ENCODE measurements at places on chromosomes 5 and 9.

DNA sequence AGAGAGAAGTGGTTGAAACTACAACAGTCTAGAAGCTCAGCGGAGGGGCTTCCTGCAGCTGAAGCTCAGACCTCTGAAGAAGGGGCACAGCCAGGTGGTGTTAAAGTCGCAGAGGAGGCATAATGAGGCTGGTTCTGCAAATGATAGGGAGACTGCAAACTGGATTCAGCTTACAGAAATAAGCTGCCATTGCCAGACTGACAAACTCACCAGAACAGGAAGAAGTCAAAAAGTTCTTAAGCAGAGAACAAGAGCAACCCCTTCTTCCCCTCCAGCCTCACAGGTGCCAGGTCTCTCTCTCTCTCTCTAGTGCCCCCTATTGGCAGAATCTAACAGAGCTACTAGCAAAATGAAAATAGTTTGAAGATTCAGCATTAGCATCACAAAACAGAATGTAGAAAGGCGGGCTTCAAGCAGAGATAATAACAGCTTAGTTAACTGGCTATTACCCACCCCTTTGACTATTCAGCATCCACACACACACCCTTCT lies 76.7 kb downstream of the GRAMD2B start:
- no peak for DNase-seq

DNA sequence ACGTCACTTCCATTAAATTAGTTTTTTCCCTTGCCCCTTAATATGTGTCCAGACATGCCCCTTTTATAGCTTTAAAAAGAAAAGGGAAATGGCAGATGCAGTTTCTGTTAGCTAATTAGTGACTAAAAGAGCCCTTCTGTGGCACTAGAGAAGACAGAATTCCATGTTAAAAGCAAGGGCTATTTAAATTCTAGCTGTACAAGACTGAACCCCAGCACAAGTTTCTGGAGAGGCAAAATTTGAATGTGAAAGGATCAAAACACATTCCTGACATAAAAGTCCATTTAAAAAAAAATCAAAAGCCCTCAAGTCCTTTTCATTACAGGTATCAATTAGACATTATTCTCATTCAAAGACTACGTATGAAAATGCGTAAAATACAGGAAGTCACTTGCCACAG lies 78.7 kb downstream of the HAPLN1 start:
- DNase-seq: no peak

DNA sequence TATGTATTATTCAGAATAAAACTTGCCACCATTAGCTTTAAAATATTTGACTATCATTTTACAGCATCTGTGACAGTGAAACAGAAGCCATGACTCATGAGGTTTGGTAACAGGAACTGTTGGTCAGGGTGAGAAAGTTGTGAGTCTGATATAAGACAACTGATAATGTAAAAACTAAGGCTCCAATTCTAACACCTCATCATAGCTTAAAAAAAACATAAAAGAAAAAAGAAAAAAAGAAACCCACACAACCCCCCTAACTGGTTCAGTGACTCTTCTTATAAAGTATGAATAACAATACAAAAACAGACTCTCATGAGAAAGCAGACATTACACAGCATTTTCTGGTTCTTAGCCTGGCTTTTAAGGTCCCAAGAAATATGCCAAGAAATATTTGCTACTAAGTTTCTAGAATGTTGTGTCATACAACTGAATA lies 85.8 kb downstream of the MRPS27 start:
- no peak for DNase-seq

GRCh38 chr5:171494452-171495121 lies 75.1 kb downstream of the FGF18 start:
- peak; percentile 99 for DNase-seq

GRCh38 chr5:169173372-169173771 lies 127.6 kb downstream of the SLIT3 start:
- DNase-seq: no peak

GRCh38 chr5:159244163-159244562 lies 18.9 kb upstream of the UBLCP1 start:
- no peak for DNase-seq

- no peak for DNase-seq
These were observed 411.7 kb upstream of the KCNN2 start for GRCh38 chr5:113950186-113950585.

DNA sequence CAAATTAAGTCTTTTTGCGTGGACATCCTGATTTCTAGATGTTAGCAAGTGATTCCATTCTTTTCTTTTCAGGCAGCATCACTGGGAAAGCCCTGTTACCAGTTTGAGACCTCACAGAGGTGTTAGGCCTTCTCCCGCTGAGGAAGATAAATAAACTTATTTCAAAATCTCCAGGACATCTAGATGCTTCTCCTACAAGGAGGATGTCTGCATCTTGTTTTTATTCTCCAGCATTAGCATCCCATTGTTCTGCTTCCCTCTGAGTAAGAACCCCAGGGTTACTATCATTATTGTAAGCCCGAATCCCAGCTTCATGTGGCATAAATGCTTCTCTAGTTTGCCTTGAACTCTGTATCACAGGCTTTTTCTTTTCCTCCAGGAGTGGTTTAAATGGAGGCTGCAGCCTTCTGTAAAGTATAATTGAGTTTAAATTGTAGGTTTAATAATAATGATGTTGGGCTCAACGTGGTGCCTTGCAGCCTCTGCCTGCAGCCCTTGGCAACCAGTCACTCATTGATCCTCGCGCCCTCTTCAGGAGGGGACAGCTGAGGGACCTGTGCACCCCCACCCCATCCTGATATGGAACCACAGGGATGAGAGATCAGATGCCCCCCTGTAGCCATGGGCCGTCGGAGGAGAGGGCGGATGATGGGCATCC lies 114.9 kb downstream of the PDZD2 start:
- DNase-seq: no peak

DNA sequence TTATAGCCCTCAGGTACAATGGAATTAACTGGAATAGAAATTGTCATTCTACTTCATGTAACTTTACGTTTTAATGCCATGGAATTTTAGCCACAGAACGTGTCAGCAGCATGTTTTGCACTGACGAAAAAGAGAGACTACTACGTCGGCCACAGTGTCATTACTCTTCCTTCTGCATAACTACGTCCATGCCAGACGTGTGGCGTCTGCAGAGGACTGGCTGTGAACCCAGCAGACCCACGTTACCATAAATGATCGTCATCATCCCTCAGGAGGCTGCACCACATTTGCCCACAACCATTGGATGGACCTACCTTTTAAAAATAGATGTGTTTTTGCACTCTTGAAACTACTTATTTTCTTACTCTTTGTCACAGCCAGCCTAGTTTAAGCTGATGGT lies 63.8 kb upstream of the ATG10 start:
- no peak for DNase-seq

DNA sequence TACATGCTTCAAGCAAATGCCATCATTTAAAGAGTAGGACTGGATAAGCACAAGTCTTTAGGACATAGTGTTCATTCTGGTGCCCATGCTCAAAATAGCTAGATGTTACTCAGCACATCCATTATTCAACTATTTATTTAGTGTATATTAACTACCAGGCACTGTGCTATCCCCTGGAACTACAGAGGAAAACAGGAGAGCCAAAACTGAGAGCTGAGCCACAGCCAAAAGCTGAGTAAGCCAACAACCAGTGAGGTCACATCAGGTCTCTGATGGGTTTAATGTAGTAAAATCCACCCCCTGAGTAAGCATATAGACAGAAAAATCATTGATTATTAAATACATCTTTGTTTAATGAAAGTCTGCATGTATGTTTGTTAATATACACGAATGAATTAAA lies 469.3 kb upstream of the DMAC1 start:
- DNase-seq: no peak

DNA sequence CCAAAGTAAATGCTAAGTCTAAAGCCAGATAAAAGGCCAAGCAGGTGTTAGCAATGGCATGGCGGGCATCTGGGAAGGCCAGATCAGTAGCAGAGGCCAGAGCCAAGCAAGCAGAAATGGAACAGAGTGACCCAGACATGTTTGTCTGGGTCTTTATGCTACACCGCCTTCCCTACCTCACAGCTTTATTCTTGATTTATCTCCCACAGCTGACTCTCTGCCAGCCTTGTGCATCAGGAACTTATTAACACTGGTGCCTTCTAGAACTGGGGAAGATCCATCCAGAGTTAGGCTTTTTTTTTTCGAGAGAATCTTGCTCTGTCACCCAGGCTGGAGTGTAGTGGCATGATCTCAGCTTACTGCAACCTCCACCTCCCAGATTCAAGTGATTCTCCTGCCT lies 112.5 kb upstream of the SLC44A1 start:
- DNase-seq: no peak

DNA sequence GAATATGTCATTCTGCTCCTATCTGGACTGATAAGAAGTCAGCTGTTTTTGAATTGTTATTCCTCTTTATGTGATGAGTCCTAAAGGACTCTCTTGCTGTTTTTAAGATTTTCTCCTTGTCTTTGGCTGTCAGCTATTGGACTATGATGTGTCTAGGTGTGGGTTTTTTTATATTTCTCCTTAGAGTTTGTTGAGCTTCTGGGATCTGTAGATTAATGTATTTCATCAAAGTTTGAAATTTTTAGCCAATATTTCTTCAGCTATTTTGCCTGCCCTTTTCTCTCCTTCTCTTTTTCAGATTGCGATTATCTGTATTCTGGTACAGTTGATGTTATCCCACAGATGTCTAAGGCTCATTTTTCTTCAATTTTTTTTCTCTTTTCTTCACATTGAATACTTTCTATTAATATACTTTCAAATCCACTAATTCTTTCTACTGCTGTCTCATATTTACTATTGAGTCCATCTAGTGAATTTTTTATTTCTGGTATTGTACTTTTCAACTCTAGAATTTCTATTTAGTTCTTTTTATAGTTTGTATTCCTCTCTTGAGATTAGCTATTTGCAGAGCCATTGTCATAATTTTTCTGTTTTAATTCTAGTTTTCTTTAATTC lies 31.1 kb downstream of the RPS23 start:
- DNase-seq: no peak

DNA sequence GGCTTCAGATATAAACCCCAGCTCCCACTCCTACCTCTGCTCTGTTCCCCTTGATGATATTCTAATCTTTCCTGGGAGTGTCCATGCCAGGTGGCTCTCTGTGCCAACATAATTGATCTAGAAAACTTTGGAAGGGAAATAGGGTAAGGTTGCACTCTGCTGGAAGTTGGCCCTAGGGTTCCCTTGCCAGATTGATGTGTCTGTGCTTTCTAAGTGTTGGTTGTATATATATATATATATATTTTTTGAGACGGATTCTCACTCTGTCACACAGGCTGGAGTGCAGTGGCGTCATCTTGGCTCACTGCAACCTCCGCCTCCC lies 23.6 kb downstream of the ACTL7B start:
- DNase-seq: no peak

All from SK-N-DZ (cell line).